Anterior cingulate cortex (tissue), 58 donors: ENCODE measurements at places on chromosomes 4 and X.

DNA sequence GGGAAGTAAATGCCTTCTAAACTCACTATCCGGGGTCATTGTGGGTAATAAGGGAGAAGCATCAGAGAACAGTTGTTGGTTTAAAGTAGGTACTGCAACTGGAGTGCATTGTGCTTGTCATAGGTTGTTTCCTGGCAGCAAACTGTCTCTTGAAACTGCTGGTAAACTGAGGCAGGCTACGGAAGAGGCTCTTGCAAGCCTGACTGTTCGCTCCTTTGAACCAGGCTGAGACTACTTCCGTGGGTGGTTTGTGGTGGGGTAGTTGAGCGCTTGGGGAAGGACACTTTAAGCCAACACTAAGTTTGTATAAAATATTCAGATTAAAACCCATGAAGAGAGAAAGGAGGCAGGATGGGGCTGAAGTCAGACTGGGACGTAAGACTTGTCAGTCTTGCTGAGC, 45.2 kb upstream of the WDR1 start:
- no peak for DNase-seq

GRCh38 chr4:110753466-110753865, 130.6 kb upstream of the PITX2 start:
- no peak for DNase-seq

DNA sequence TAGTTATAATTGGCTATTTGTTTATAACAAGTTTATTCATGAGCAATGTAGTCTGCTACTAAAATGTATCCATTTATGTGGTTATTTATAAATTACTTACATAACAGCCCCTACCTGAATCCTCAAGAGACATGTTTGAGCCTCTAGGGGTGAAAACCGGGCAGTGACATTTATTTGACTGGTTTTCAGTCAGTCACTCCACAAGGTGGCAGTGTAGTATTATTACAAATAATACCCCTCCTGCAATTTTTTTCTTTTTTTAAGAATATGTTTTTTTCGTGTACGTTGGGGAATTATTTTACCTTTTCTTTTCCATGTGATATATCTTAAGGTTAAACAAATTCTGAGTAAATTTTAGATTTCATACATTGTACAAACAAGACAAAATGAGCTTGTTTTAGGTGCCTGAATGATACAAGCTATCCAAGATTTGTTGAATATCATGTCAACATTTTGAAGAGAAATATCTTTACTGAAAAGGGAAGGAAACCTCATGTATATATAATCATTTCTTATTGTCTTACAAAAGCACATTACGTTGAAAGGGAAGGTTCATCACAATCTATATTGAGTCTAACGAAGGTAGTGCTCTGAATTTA, 598.7 kb upstream of the TECRL start:
- no peak for DNase-seq

- no peak for DNase-seq
Measured at GRCh38 chr4:177706916-177707315, 264.7 kb upstream of the AGA start.

DNA sequence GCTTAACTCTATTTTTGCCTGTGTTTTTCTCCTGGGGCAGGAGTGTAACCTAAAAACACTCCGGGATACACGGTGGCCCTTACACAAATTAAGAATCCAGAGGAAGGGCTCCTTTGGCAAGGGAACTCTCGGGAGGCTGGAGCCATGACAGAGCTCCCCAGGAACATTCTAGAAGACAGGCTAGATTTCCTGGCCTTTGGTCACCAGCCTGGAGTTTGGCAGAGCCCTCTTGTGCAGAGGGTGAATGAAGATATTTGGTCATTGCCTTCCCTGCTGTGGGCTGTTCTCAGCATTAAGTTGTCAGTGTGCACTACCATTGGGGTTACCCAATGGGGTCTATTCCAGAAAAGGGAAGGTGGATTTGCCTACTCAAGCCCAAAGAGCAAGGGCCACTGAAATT, 53.8 kb upstream of the LNX1 start:
- no peak for DNase-seq

DNA sequence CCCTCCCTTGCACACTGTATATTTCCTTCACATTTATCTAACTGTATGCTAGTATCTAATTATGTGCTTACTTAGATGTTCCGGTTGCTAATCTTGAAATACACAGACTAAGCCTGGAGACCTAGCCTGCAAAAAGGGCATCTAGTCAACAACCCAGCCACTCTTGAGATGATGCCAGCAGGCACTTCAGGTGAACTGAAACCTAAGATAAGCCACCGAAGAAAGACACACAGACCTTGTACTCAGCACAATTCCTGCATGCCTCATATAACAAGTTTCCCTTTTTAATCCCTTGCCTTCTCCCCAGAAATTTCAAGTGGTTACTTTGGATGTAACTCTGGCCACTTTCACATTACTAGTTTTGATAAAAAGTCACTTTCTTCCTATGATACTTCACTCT, 2506.6 kb downstream of the ARAP2 start:
- DNase-seq, result no peak

DNA sequence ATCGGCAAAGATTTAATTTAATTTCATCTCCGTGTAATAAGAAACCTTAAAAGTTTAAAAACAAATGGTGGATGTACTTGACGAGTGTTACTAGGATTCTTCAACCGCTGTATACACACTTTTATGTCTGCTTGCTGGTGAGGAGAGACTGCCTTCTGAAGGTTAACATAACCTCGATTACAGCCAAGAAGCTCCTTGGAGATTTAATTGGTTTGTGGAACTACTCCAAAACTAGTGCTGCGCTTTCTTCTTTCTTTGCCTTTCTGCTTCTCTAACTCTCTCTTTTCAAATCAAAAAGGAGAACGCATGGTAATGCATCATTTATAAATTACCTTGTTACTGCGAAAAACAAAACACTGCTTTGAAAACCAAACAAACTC, 109.0 kb downstream of the ANTXR2 start:
- DNase-seq, result no peak

DNA sequence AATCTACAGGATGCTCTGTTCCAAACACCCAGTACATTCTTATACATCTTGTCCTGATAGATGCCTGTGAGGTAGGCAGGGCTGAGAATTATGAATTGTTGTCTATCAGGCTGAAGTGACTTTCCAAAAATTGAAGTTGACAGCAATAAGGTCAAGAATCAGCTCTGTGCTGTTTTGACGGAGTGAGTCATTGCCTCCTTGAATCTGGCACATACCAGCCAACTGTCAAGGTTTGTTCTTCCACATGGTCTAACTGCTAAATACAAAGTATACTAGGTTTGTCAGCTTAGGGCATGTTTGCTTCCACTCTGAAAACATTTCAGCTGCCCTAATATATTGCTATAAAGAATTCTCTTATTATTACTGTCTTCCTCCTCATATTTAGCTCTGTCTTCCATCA, 32.3 kb downstream of the SH3RF1 start:
- DNase-seq, result no peak

DNA sequence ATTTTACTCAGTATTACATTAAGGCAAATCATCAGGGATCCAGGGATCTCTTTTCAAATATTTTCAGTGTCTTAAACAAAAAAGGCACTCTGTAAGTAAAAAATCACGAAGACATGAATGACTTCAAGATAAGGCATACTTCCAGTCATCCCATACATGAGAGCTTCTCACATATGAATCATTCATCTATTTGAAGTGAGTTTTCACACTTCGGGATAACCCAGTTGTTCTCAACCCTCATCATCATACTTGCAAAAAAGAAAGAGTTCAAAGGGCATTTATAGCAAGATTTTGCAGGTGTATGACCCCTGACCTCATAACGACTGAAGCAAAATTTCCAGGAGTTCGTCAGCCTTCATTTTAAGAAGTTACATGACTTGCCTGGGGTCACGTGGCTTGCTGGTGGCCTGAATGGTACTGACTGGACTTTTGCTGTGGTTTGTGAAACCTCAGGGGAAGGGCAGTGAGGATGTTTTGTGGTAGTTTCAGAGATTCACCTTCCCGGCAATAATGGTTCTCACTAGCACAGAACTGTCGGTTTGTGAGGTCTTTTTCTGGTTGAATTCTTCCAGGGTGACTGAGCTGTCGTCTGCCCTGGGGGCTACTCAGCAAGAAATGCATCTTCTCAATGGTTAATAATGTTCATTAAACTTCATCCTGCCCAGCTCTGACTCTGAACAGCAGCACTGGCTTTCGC, 115.8 kb upstream of the SHISA3 start:
- no peak for DNase-seq

GRCh38 chr4:54063229-54063628, 1.2 kb downstream of the CHIC2 start:
- DNase-seq, result no peak

GRCh38 chr4:85787133-85787532, 312.2 kb downstream of the ARHGAP24 start:
- no peak for DNase-seq

- no peak for DNase-seq
Measured at GRCh38 chr4:152032722-152033131, 271.9 kb upstream of the GATB start.

- DNase-seq, result no peak
Measured at GRCh38 chr4:76780781-76781697, 116.9 kb downstream of the SOWAHB start.
